ENCODE measurements at places on chromosomes 7 and 10.

DNA sequence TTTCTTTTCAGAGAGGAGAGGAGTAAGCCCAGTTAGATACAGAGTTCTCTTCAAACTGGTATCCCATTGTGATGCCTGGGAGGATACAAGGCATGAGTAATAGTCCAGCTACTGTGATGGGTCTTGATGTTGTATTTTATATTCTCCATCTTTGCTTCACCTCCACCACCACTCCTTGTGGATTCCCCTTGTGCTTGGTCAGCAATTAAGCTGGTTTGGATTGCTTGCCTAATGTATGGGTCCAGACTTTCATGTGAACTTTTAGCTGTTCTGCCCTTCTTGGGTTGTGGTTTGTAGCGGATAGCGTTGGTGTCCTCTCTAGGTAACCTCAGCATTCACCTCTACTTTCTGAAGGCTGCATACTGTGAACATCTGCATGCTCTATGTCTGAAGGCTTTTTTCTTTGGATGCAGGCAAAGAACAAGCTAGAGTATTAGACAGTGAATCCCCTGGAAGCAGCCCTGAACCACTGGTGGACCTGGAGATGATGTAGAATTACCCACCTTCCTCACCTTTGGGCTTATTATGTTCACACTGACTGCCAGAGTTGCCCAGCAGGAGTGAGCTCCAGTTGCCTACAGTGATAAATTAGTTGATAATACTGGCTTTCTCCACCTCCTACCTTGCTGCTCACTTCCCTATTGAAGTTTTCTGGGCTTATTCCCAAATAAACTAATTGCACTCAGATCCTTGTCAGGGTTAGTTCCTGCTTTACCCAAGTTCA, 126.5 kb upstream of the MTPN start:
- no peaks in the 10 kb centered on the region for H3K4me1 ChIP-seq
- H3K36me3 ChIP-seq: peaks cover 4% of the 10 kb centered on the region
- H3K4me3 ChIP-seq: no peak overlapping the region
- no peaks in the 10 kb centered on the region for H3K27me3 ChIP-seq

GRCh38 chr7:102983602-102984001, 70.8 kb downstream of the LRRC17 start:
- DNase-seq: no peak
- H3K36me3 ChIP-seq: no peaks in the 10 kb centered on the region
- H3K4me3 ChIP-seq: no peak overlapping the region
- no peaks in the 10 kb centered on the region for H3K4me1 ChIP-seq

DNA sequence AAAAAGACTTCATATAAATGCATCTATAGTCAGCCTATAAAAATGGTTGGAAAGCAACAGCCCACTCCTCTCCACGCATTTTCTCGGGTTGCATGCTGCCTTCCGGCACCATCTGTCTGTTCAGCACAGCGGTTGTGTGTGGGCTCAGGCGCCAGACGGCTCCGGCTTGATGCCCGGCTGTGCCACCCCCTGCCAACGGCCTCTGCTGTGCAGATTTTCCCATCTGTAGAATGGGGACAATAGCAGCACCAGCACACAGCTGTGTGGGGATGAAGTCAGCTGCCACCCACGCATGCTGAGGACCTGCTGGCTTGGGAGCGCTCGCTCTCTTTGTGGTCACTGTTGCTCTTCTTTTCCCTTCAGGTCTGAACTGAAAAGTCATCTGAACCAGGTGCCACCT, 19.5 kb downstream of the PRKAG2 start:
- no peak overlapping the region for H3K27ac ChIP-seq
- no peaks in the 10 kb centered on the region for H3K36me3 ChIP-seq
- no peaks in the 10 kb centered on the region for H3K27me3 ChIP-seq
- DNase-seq: no peak

DNA sequence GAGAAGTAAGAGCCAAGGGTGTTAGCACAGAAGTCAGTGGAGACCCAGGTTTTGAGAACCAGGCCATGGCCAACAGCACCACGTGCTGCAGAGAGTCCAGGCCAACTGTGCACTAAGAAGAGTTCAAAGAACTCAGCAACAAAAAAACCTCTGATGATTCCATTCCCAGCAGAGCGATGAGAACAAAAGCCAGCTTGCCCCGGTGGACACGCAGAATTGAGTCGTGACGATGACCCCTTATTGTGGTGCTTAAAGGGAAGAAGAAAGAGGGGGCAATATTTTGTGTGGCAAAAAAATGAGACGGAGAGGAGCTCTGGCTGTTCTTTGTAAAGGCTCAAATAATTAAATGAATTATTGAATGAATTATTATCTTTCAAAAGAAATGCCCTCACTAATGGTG, 468.3 kb upstream of the AUTS2 start:
- no peak overlapping the region for H3K4me3 ChIP-seq
- H3K27ac ChIP-seq: no peak overlapping the region
- no peak for DNase-seq
- H3K27me3 ChIP-seq: no peaks in the 10 kb centered on the region

- peaks cover 12% of the 10 kb centered on the region for H3K4me1 ChIP-seq
- no peaks in the 10 kb centered on the region for H3K36me3 ChIP-seq
- no peak overlapping the region for H3K4me3 ChIP-seq
- H3K27ac ChIP-seq: peak overlapping the region; percentile 9
Observed at GRCh38 chr7:88396295-88396947, 89.7 kb upstream of the STEAP4 start.

GRCh38 chr7:94906065-94906851, 1.1 kb upstream of the PPP1R9A start:
- peaks cover 39% of the 10 kb centered on the region for H3K27me3 ChIP-seq
- no peaks in the 10 kb centered on the region for H3K4me1 ChIP-seq
- H3K27ac ChIP-seq: no peak overlapping the region
- H3K4me3 ChIP-seq: no peak overlapping the region
- no peaks in the 10 kb centered on the region for H3K36me3 ChIP-seq

DNA sequence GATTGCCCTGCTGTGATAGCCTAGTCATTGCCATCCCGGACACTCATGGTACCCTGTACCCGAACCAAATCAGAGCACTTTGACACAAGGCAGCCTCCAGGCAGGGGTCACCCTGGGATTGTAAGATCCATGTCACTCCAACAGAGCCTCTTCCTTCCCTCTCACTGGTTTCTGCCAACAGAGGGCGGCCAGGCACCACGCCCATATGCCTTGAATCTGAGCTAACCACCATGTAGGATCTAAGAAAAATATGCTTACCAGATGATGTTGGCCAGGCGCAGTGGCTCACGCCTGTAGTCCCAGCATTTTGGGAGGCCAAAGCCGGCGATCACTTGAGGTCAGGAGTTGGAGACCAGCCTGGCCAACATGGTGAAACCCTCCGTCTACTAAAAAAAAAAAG, 389.2 kb upstream of the KLF6 start:
- H3K27me3 ChIP-seq: no peaks in the 10 kb centered on the region
- peaks cover 3% of the 10 kb centered on the region for H3K36me3 ChIP-seq
- H3K4me3 ChIP-seq: no peak overlapping the region
- H3K27ac ChIP-seq: no peak overlapping the region

DNA sequence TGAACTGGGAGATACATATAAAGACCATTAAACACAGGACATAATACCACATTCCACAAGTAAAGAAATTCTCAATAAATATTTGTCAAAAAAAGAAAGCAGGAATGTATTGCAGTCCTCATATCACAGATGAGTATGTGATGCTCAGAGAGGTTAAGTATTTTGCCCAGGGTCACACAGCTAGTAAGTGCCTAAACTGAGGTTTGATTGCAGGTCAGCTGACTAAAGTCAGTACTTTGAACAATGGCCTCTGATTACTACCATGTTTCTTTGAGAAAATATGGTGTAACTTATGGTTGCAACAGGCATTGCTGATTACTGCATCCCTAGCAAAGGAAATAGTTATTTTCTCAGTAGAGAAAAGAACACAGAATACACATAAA, 267.1 kb downstream of the ELMO1 start:
- DNase-seq: no peak
- no peak overlapping the region for H3K4me3 ChIP-seq
- H3K36me3 ChIP-seq: peaks cover 18% of the 10 kb centered on the region
- H3K27me3 ChIP-seq: no peaks in the 10 kb centered on the region
- H3K27ac ChIP-seq: no peak overlapping the region

GRCh38 chr7:41760293-41760692, 57.4 kb upstream of the INHBA start:
- DNase-seq: no peak
- H3K27ac ChIP-seq: no peak overlapping the region
- H3K36me3 ChIP-seq: no peaks in the 10 kb centered on the region
- peaks cover 3% of the 10 kb centered on the region for H3K4me1 ChIP-seq
- H3K27me3 ChIP-seq: no peaks in the 10 kb centered on the region

GRCh38 chr7:88357781-88358525, 51.3 kb upstream of the STEAP4 start:
- no peak overlapping the region for H3K4me3 ChIP-seq
- H3K27ac ChIP-seq: no peak overlapping the region
- no peaks in the 10 kb centered on the region for H3K4me1 ChIP-seq
- DNase-seq: no peak

DNA sequence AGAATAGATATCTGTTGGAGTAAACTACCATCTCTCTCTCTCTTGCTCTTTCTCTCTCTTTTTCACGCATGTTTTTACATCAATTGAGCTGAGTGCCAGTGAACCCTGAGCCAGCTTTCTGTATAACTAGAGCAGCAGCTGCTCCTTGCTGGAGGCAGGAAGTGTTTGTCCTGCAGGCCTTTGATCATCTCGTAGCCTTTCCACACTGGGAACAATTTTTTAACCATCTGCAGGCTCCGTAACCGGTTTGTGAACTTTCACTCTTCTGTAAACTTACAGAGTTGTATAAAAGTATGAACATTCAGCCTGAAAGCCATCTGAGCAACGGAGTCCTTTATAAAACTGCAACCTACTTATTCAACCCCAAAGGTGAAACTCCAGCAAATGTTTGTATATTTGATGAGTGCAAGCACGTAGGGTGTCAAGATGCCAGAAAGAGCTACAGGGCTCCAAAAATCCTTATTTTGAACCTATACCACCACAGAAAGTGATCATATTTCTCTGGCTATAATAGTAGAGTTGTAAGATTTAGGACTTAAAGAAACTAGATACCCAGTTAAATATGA, 162.8 kb upstream of the NFE2L3 start:
- H3K4me1 ChIP-seq: no peaks in the 10 kb centered on the region
- peaks cover 9% of the 10 kb centered on the region for H3K27me3 ChIP-seq
- DNase-seq: no peak
- H3K36me3 ChIP-seq: no peaks in the 10 kb centered on the region
- no peak overlapping the region for H3K27ac ChIP-seq

- no peaks in the 10 kb centered on the region for H3K27me3 ChIP-seq
- no peak overlapping the region for H3K4me3 ChIP-seq
- peak; percentile 3 for DNase-seq
- H3K27ac ChIP-seq: no peak overlapping the region
Observed at GRCh38 chr10:32795598-32796183, 162.3 kb downstream of the ITGB1 start.

GRCh38 chr10:71641449-71641848, 78.1 kb downstream of the C10orf105 start:
- H3K4me3 ChIP-seq: no peak overlapping the region
- H3K36me3 ChIP-seq: no peaks in the 10 kb centered on the region
- DNase-seq: no peak

DNA sequence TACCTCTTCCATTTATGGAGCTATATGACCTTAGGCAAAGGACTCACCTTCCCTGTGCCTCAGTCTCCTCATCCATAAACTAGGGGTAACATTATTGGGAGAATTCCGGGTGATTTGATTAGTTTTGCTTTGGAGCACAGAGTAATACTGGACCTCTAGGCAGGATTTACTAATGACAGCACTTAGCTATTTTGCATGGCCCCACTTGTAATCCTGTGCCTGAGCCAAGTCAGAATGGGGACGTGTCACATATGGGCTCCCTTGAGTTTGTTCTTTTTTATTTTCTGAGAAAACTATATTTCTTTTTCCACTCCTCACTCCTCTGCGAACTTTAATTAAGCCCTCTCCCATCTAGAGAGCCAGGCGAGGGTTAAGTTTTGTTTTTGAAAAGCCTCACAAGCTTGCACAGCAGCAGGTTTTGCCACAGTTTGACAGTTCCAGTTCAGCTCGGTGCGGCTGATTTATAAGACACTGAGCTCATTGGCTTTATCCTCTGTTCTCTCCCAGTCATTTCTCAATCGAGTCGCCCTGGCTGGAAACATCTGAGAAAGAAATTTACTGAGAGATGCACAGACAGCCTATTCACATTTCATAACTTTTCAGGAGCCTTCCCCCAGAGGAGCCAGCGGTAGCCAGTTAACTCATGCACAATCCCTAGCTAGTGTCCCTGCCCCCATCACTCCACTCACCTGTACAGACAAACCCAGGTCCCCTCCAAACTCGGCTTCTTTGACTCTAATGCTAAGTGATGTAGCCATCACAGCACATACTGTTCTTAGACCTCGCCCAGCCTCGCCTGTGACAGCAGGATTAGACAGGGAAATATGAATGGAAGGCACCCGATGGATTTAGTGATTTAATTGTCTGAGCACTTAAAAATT, 441.9 kb upstream of the NPVF start:
- no peak overlapping the region for H3K4me3 ChIP-seq
- peaks cover 3% of the 10 kb centered on the region for H3K27me3 ChIP-seq
- H3K27ac ChIP-seq: no peak overlapping the region
- H3K4me1 ChIP-seq: no peaks in the 10 kb centered on the region

GRCh38 chr10:3790272-3790671, 5.3 kb upstream of the KLF6 start:
- H3K4me3 ChIP-seq: no peak overlapping the region
- H3K27me3 ChIP-seq: no peaks in the 10 kb centered on the region
- no peak overlapping the region for H3K27ac ChIP-seq
- DNase-seq: no peak
- peaks cover 4% of the 10 kb centered on the region for H3K36me3 ChIP-seq

DNA sequence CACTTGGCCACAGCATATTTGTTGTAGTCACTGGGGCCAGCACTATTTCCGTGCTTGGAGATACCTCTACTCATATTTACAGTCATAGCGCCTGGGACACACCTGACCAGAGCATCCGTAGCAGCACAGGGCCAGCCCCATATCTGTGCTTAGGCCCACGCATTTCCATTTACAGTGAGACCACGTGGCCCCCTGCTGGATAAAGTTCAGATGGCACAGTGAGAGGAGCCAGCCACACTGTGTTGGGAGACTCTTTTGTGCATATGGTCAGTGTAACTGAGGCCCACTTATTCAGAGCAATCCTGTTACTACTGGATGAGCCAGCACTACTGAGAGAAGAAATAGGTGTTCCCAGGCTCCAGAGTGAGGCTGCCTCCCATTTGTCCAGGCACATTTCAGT, 455.3 kb downstream of the REEP3 start:
- no peaks in the 10 kb centered on the region for H3K36me3 ChIP-seq
- H3K27ac ChIP-seq: no peak overlapping the region
- DNase-seq: peak; percentile 69
- no peaks in the 10 kb centered on the region for H3K4me1 ChIP-seq
- H3K4me3 ChIP-seq: no peak overlapping the region

Data from activated CD8-positive, alpha-beta T cell treated with anti-CD3 and anti-CD28 coated beads for 36 hours (primary cell).